ENCODE measurements at places on chromosomes 1 and 21.
A peak's percentile ranks its signal among the peaks of the same experiment; 100 is the strongest.

DNA sequence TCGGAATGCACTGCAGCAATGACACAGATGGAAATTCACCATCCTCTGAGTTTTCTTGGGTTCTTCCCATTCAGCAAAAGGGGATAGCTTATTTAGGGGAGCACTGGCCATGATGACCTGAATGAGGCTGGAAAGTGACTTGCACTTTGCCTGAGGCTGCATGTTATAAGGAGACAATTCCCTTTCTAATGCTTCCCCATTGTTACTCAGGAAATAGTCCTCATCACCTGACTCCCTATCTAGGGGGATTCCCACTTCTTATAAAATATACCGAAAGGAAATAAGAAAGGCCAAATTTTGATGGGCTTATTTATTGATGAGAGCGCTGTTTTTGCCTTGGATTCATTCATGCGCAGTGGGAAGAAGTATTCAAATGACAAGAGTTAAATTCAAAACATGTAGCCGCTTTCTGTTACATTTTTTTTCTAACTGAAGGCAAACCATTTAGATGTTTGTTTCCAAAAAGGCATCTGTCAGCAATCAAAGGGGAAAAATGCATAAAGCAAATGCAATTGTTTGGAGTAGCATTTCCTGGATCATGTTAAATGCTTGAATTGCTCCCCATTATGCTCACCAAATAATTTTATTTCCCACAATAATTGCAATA, 220.3 kb upstream of the NFIA start:
- no peak for DNase-seq

DNA sequence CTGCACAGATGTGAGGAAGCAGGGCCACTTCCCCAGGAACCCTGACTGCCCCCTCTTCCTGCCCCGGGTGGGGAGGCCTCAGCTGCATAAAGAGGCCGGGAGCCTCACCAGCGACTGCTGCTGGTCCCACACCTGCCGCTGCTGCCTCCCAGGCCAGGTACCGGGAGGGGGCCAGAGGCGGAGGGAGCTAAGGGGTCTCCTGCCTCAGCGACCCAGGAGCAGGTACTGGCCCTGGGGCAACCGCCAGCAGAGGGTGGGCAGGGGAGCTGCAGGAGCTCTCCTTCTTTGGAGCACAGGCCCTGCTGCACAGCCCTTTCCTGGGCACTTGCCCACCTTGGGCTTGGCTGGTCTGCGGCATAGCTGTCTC, 6.8 kb downstream of the GJC2 start:
- DNase-seq, result no peak

DNA sequence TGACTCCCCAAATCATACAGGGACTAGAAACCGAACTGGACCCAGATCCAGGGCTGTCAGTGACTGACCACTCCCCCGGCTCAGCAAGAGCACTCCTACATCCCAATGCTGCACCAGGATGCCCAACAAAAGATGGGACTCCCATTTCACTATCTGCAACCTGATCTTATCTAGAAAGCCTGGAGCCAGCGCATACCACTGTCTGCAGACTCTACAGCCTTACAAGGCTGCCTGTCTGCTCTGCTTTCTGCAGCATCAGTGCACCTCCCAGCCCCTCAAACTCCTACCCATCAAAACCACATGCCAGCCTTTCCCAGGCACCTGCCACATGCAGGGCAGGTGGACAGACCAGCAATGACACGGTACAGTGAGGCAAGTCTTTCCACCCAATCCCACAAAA, 52.2 kb downstream of the SSBP3 start:
- no peak for DNase-seq

DNA sequence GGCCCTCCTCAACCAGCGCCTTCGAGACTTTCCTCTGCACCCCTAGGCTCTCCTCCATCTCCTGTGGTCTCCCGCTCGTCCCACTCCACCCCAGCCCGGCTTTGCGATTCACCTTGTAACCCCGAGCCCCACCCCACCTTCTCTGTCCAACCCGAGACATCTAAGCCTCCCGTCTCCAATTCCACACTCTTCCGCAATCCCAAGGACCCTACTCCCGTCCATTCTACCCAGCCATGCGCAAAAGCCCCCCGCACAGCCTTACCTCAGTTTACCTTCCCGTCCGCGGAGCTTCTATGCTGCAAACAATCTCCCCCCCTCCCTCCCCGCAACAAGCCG, 174 bp downstream of the SH3BP5L start:
- DNase-seq, result no peak

DNA sequence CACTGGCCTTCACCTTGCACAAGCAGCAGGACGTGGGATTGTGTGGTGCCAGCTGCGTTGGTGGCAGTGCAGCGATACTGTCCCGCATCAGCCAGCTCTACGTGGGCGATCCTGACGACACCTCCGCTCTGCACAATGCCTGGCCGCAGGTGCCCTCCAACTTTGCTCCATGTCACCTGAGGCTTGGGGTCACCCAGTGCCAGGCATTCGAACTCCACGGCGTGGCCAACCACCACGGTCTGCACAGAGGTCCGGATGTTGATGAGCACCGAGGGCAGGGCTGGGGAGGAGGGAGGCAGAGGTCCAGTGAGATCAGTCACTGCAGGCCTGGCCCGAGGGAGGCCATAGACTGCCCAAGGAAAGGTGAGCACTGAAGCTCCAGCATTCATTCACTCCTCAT, 22.6 kb downstream of the LDLRAD2 start:
- DNase-seq, result no peak

- DNase-seq, result no peak
These were observed 23.0 kb downstream of the DNM3 start for GRCh38 chr1:171864308-171864707.

- DNase-seq, result no peak
These were observed 115.8 kb upstream of the SPAG17 start for GRCh38 chr1:118300808-118301207.

- no peak for DNase-seq
These were observed 52.8 kb upstream of the IFFO2 start for GRCh38 chr1:19009126-19009881.

DNA sequence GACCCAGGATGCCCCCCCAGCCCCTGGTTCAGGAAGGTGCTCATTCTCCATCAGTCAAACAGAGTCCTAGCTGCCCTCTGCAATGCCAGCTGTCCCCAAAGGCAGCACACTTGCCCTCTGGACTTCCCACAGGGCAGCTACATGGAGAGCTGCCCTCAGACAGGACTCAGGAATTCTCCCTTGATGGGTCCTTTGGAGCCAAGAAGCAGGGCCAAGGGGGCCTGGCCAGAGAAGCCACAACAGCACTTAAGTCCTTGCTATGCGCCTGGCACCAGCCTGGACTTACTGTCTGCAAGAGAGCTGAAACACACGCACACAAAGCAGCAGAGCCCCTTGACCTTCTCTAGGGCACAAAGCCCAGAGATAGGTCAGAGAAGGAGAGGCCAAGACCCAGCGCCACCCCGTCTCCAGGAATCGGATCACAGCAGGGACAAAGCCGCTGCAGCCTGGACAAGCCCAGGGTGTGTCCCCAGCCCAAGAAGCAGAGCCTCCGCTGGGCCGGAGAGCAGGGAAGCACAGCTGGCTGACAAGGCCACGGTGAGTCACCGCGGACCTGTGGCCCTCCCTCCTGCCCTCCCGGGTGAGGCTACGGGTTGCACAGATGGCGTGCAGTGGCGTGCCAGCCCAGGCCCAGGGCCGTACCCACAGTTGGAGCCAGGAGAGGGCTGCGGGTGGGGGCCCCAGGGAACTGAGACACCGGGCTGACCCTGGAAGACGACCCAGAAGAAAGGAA, 1.7 kb downstream of the WNT9A start:
- DNase-seq, result no peak

DNA sequence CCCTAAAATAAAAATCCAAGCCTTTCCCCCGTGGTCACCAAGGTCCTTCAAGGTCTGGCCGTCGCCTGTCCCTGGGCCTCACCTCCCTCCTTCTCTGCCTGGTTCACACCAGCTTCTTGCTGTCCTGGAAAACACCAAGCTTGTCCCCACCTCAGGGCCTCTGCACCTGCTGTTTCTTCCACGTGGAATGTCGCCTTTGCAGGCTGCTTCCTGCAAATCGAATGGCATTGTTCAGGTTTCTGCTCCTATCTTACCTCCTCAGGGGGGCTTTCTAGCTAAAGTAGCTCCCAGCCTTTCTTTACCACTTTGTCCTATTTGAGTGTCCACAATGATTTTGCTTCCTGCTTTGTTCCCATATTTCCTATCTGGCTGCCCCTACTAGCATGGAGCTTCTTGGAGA, 3.3 kb upstream of the CASZ1 start:
- no peak for DNase-seq

DNA sequence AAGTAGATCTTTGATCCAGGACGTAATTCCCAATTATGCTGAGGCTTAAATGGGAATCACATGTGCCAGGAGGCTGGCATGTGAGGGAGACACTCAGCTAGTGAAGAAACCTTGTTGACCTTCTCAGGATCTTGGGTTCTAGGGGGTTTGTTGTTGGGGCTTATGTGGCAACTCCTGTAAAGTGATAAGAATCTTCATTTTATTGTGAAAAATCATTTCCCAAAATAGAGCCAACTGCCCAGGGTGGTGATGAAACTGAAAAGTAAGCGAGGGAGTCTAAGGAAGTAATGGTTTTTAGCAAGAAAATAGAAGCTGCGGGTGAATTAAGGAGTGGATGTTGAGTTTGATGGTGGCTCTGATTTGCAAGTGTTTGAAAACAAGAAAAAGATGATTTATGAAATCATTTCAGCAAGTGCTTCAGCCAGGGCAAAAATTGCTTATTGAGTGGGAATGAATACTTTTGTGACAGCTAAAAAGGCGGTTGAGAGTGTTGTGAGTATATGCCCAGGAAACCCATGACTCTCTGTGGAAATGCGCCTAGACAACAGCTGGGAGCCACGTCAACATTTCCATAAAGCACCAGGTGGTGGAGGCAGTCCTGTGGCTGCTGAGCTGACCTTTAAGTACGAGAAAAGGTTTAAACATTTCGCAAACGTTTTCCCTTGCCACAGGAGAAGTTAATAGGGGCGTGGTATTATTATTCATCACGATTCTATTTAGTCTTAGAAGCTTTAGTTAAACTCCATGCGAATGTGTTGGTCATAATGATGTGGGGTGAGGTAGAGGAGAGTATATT, 102.7 kb downstream of the HMGB4 start:
- DNase-seq, result no peak

DNA sequence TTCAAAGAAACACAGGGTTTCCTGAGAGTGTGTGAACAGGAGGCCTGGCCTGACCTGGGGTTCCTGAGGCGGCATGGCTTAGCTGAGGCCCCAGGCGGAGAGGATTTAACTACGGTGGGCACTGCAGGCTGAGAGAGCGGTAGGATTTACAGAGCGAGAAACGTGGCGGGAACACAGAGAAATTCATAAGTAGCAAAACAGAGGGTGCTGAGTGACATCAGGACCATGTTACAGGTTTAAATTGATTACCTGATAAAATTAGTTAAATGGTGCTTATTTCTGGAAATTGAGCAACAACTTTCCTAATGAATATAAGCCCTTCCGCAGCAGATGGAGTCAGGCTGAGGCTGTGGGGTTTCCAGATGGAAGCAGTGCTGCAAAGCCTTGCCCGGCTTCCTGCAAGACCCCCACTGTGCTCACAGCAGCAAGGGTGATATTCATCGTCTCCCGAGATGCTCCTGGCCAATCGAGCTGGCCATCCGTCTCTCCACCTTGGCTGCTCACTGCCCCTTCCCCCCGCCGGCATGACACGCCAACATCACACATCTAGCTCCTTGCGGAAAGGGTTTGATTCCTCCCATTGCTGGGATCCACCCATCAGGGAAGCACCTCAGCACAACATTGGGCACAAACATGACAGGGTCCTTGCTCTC, 69.4 kb upstream of the MORC3 start:
- no peak for DNase-seq

- no peak for DNase-seq
These were observed 2.0 kb downstream of the TNFSF18 start for GRCh38 chr1:173048621-173049321.

- no peak for DNase-seq
These were observed 255.9 kb upstream of the KIAA0040 start for GRCh38 chr1:175448467-175448866.

DNA sequence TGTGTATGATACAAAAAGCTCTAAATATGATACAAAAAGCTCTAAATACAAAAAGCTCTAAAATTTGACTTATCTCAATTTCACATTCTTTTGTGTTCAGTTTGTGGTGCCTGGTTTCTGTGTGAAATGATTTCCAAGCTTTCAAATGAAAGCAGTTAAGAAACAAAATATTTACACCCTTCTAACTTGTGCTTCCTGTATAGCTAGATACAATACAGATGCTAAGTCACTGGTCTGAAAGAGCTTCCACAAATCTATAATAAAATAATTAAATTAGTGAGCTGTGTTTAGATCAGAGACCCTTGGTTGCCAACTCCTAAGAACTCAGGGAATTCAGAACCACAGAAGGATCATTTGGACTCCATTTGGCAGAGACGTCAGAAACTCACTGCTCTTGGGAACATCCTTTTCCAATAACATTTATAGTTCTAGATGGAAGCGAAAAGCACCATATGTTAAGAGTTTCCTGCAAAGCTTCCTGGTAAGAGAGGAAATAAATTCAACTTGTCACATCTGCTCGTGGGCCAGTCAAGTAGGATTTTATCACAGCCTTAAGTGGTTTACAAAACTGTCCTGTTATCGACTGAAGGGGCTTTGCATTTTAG, 1079.1 kb downstream of the ADGRL2 start:
- peak; percentile 29 for DNase-seq

DNA sequence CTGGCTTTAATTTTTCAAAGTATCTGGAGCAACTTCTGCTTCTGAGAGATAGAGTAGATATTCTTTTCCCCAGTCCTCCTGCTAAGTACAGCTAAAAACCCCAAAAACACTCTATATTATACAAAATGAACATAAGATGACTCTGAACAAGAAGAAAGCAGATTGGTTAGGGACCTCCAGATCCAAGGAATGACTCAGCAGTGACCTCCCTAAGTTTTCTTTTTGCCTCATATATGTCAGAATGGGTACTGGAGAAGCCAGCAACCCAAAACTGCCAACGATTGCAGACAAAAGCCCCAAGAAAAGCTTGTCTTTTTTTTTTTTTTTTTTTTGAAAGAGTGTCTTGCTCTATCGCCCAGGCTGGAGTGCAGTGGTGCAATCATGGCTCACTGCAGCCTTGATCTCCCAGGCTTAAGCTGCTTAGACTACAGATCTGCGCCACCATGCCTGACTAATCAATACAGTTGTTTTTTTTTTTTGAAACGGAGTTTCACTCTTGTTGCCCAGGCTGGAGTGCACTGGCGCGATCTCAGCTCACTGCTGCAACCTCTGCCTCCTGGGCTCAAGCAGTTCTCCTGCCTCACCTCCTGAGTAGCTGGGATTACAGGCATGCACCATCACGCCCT, 22.7 kb downstream of the NDUFS5 start:
- DNase-seq, result no peak

DNA sequence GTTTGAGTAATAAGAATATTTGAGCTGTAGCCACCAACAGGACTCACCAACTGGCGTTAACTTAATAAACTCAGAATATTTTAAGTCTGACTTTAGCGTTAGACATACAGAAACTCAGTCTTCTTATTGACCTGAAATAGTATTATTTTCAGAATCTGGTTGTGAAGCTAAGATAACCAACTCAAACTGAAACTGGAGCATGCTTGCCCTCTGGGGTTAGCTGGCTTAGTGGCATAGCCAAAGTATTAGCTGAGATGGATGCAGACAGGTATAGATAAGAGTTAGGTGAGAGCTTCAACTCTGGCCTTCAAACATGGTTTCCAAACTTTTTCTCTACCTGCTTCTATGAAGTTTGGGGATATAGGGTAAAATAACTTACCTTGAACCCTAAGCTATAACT, 40.5 kb downstream of the AMY1C start:
- no peak for DNase-seq

GRCh38 chr1:193588311-193589082, 402.1 kb upstream of the B3GALT2 start:
- DNase-seq, result no peak

- no peak for DNase-seq
These were observed 33.1 kb upstream of the SLAMF9 start for GRCh38 chr1:159987186-159987585.

GRCh38 chr21:36913247-36914169, 53.0 kb downstream of the HLCS start:
- no peak for DNase-seq
